ENCODE measurements at places on chromosomes 16 and 17.

DNA sequence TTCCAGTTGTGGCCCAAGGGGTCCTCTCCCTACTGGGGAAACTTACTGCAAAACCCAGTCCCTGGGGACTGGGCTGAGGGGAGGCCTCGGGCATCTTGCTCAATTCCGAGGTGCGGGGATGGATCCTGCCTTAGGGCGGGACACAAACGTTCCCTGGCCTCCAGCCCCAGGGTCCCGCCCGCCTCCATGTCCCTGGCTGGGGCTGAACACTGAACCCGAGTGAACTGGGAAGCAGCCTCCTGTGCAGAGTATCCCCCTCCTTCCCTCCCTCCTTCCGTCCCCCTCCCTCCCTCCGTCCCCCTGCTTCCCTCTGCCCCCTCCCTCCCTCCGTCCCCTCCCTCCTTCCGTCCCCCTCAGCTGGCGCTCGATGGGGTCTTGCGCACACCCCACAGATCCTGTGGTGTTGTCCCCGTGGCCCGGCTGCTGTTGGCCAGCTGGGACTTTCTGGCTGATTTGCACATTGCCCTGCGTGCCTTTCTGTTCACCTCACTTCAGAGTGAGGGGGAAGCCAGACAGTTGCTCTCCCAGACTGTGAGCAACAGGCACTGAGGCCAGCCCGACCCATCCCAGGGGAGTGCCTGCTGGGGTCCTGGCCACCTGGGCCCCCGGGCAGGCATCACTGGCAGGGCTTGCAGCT is 5.5 kb downstream of the TRAF7 start:
- peak; percentile 70 for DNase-seq

DNA sequence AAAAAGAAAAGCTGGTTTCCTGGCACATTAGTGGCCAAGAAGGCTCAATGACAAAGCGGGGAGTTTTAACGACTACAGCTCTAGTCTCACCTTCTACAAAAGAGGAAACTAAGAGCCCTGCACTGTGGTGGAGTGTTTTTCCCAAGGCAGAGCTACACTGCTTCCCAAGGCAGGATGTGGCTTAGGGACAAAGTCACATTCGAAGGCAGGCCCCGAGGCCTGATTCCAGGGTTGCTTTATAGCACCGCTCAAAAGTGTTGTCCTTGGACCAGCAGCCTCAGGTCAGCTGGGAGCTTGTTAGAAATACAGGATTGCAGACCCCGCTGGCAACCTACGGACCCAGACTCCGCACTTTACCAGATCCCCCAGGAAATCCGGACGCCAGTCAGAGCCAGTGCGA is 23.8 kb downstream of the TMEM92 start:
- DNase-seq: no peak

- no peak for DNase-seq
These were observed 670.4 kb downstream of the TOX3 start for GRCh38 chr16:51876601-51876875.

DNA sequence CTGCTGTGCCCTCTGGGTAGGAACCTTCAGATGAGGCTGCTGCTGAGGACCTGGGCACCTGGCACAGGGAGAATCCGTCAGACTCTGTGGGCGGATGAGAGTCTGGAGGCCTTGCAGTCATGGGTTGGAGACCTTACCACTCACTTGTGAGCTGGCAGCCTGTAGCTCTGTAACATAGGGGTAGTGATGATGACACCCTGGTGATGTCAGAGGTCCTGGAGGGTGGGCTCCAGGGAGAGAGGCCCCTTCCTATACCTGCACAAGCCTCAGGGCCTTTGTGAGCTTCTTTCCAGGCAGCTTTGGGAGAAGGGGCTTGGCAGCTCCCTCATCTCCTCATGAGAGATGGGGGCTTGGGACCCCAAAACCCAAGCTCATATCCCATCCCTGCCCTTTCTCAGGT is 1.6 kb downstream of the MIEF2 start:
- DNase-seq: no peak

GRCh38 chr17:63430223-63430622 is 15.9 kb downstream of the CYB561 start:
- no peak for DNase-seq

- no peak for DNase-seq
These were observed 8.9 kb upstream of the HDAC5 start for GRCh38 chr17:44132275-44132821.

DNA sequence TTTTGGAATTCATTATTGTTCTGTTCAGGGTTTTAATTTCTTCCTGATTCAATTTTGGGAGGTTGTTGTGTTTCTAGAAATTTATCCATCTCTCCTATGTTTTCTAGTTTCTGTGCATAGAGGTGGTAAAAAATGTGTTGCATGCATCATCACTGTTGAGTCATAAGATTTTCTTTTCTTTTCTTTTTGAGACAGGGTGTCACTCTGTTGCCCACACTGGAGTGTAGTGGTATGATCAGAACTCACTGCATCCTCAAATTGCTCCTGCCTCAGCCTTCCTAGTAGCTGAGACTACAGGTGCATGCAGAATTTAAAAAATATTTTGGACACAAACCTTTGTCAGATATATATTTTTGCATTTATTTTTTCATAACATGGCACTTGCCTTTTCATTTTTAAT is 184.8 kb downstream of the BCAS3 start:
- no peak for DNase-seq

DNA sequence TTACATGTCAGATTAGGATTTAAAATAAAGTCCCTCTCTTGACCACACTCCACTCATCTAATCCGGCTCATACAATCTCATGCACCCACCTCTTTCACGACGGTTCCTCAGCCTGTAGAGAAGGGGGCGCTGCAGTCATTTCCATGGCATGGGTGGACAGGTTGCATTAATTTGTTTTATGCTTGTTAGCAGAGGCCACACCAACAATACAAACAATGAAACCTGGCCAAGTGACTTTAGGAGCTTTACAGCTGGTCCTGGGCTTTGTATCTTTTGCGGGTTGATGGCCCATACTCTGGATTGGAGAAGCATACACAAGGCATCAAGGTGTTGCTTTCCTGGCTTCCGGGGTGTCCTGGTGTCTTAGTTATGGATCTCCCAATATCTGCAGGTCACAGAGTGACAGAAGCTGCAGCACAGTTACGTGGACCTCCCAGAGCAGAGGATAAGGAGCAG is 9.7 kb upstream of the SNF8 start:
- peak; percentile 56 for DNase-seq

- DNase-seq: no peak
These were observed 24.6 kb downstream of the VAT1L start for GRCh38 chr16:77812856-77813500.

- no peak for DNase-seq
These were observed 21.1 kb downstream of the KRT23 start for GRCh38 chr17:40916366-40916765.

GRCh38 chr17:82334622-82335394 is 1.2 kb upstream of the SECTM1 start:
- DNase-seq: peak; percentile 38

GRCh38 chr16:89133457-89134127 is 38.0 kb upstream of the CDH15 start:
- no peak for DNase-seq

- DNase-seq: no peak
These were observed 282.0 kb downstream of the SEC14L1 start for GRCh38 chr17:77422748-77423113.

DNA sequence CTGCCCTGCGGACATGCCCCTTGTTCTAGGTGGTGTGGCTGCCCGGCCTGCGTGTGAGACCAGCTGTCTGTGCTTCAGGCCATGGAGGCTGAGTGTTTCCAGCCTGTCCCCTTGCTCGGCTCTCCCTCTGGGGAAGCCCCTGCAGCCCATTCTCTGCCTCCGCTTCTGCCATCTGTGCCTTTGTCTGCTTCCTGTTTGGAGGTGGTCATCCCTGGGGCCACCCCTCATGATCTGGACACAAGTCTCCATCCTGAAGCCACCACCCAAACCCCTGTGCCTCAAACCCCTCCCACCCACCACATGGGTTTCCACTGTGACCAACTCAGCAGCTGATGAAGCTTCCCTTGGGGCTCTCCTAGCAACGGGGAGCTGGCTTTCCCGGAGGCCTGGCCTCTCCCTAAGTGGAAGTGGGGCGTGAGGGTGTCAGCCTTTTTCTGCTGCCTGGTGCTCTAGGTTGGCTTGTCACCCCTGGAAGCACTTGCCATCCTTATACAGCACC is 184.9 kb downstream of the SEC14L1 start:
- DNase-seq: peak; percentile 59

- no peak for DNase-seq
These were observed at the start of gene STH for GRCh38 chr17:45998987-45999899. STH (plus strand) TSS chr17:45999250; CDS start chr17:45999280, 30 bp downstream.

GRCh38 chr16:48004141-48004695 is 151.6 kb downstream of the ABCC12 start:
- DNase-seq: no peak

DNA sequence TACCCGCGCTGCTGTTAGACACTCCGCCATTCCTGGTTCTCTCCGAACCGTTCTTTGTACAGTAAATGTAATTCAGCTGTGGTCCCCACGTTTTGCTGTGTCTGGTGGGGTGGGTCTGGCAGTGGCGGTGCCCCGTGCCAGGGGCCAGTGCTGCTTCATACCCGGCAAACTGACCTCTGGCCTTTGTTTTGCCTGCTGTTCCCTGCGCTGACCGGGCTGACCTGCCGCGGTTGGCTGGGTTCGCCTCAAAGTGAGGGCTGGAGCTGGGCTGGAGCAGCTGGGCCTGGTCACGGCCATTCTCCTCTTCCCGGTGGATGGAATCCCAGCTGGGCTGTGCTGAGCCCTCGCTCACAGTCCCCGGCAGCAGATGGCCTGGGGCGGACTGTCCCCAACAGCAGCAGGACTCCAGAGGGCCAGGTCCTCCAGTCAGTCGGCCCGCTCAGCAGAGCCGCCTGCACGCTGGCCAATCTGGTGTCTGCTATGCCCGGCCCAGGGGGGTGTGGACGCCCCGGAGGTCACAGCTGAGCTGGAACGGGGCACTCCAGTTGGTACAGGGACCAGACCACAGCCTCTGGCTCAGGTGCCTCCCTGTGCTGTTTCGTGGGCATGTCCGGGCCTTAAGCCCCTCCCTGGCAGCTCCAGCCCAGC is 1.5 kb upstream of the WFIKKN1 start:
- DNase-seq: no peak

GRCh38 chr16:72467157-72467759 is 295.3 kb upstream of the PMFBP1 start:
- DNase-seq: peak; percentile 80

- DNase-seq: peak; percentile 68
These were observed 11.5 kb upstream of the IL34 start for GRCh38 chr16:70634861-70635260.

GRCh38 chr16:88681084-88681680 is 5.1 kb downstream of the SNAI3 start:
- DNase-seq: no peak

DNA sequence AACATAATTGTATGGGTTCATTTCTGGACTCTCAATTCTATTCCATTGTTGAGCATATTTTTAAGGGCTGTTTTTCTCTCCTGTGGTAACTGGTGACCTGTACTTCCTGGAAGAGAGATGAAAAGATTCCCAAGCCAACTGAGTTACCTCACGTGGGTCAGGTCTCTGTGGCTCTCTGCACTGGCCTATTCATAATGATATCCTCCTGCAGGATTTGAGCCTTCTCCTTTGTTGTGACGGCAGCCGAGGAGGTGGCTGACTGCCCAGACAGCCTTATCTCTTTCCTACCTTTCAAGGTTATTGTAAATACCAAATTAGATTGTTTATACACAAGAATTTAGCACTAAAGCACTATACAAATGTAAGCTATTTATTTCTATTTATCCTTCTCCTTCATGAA is 2.7 kb upstream of the ACE start:
- DNase-seq: peak; percentile 44

- DNase-seq: no peak
These were observed 19.4 kb downstream of the EMP2 start for GRCh38 chr16:10561001-10561400.

DNA sequence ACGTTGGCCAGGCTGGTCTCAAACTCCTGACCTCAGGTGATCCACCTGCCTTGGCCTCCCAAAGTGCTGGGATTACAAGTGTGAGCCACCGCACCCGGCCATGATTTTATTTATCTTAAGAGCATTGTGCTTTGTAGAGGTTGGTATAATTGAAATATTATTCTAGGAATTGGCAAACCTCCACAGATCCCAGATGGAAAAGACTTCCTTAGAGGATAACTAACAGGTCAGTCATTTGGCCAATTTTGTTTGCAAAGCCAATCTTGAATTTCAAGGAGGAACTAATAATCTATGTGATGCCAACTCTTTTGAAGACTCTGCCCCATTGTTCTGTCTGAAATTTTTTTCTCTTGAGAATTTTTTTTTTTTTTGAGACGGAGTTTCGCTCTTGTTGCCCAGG is 46.7 kb upstream of the SLC5A10 start:
- no peak for DNase-seq

- DNase-seq: no peak
These were observed 192.1 kb upstream of the CIBAR2 start for GRCh38 chr16:85304337-85304736.

DNA sequence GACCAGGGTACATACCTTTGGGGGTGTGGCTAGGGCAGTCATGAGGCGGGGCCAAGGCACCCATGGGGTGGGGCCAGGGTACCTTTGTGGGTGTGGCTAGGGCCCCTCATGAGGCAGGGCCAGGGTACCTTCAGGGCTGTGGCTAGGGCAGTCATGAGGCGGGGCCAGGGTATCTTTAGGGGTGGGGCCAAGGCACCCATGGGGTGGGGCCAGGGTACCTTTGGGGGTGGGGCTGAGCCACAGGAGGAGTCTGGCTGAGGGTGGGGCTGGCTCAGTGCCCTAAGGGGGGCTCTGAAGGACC is 3.5 kb downstream of the GNG13 start:
- DNase-seq: no peak

GRCh38 chr17:27233776-27234175 is 60.1 kb upstream of the WSB1 start:
- DNase-seq: no peak

Measured in fibroblast of the aortic adventitia (primary cell).